ENCODE measurements at places on chromosomes 12 and 14.

DNA sequence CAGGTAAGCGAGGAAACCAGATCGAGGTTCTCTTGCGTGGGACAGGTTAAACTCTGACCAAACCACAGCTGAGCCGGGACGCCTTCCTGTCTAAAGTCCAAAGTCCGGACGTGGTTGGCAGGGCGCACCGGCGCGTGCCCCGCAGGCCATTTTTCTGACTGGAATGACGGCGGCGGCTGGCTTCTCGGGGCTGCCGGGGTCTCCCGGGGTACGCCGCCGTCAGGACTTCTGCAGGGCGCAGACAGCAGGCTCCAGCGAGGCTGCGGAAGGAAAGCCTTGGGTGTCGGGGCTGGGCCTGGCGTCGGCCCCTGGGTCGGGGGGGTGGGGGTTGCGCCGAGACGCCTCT lies 32.8 kb downstream of the MIA2 start:
- DNase-seq, result no peak

DNA sequence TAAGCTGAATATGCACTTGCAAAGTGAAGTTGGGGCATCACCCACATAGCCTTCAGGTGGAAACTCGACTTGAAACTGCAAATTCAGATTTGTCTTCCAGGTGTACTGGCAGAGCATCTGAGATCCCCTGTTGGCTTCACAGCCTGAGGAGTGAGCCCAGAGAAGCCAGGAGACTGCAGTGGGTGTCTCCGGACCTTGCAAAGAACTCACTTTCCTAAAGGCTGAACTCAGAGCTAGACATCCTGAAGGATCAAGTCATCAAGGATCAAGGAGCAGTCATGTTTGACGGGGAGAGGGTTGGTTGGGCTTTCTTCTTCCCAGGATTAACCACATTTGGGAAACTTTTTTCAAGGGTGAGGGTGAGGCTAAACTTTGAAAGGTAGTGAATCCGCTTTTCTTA lies 9.1 kb upstream of the HOXC13 start:
- DNase-seq, result no peak

- no peak for DNase-seq
These were observed 94.5 kb downstream of the AACS start for GRCh38 chr12:125159702-125160101.

GRCh38 chr14:85487215-85487614 lies 42.7 kb upstream of the FLRT2 start:
- no peak for DNase-seq

DNA sequence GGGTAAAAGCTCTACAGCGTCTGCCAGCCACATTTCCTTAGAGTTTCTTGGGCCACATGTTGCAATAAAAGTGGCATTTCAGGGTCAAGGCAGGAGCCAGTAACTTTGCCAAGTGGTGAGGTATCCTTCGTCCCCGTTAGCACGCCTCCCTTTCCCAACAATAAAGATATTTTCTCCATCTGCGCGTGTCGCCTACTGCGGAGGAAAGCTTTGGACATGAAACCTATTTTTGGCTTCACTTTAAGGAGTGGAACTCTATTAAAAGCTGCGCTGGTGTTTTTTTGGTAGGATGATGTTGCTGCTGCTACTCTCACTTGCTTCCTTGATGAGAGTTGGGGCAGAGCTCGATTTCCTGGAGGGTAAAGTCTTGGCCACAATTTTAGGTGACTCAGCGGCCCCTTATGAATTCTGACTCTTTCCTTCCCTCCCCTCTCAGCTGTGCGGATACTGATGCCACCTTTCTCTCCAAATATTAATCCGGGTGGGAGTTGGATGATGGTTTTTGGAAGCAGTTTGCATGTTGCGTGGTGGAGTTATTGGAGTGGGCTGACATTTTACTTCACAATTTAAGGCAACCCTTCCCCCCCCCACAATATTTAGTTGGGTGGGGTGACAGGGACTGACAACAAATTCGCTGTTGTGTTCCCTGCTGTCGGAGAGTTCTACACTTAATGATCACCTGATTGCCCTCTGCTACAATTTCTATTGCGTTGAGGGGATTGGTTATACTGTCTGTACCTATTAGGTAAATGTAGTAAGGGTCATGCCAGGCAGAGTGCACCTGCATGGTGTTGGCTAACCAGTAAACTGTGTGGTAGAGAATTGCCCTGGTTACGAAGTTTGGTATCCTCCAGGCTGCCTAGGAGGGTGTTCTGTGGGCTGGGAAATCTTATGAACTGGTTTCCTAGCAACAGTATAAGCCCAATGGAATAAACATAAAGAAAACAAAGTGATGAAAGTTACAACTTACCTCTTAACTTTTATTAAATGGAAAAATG lies 1.1 kb downstream of the CCDC91 start:
- DNase-seq, result peak; percentile 40

DNA sequence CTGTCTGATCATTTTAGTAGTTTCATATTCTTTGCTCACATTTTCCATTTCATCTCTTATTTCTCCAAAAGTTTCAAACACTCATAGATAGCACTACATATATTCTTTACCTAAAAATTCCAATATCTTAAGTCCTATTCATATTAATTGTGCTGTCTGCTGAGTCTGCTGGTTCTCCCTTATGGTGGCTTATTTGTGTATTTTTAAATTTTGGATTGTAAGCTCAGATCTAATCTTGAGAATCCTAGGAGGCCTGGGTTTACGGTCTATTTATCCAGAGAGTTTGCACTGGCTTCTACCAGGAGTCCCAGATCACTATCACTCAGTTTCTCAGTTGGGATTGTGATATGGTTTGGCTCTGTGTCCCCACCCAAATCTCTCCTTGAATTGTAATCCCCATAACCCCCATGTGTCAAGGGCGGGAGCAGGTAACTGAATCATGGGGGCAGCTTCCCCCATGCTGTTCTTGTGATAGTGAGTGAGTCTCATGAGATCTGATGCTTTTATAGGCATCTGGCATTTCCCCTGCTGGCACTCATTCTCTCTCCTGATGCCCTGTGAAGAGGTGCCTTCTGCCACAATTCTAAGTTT lies 10.2 kb downstream of the NT5DC3 start:
- no peak for DNase-seq

DNA sequence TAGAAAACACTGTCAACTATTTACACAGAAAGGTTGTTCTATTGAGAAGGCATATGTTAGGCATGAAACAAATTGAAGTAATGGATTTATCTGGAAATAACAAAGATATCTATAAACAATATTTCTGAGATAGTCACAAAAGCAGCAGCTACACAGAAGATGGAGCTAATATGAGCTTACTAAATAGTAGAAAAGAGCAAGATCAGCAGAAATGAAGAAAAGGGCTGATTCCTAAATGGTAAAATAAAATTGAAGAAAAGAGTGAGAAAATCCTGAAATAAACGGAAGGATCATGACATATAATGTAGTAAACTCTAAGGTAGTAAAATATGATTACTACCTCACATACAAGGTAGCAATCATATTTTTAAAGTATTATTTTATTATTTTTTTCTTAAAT lies 1263.9 kb downstream of the FSCB start:
- no peak for DNase-seq

DNA sequence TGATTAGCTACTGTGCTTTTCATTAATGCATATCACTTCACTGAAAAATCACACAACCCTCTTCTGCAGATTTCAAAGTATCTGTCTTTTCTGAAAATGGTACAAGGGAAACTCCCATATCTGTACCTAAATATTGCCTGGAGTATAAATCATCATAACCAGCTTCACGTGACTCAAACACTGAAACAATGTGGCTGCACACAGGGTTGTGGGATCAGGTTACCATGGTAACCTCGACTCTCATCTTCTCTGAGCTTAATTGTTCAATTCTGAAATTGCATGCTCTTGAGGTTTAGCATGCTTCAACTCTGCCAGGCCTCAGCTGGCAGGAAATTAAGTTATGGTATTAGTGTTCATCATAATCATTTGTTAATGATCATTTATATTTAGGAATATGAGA lies 77.5 kb upstream of the CPSF6 start:
- peak; percentile 6 for DNase-seq

- no peak for DNase-seq
These were observed 10.5 kb downstream of the MMP14 start for GRCh38 chr14:22846811-22847307.

GRCh38 chr12:123288751-123289346 lies 17.2 kb upstream of the CDK2AP1 start:
- DNase-seq, result no peak

DNA sequence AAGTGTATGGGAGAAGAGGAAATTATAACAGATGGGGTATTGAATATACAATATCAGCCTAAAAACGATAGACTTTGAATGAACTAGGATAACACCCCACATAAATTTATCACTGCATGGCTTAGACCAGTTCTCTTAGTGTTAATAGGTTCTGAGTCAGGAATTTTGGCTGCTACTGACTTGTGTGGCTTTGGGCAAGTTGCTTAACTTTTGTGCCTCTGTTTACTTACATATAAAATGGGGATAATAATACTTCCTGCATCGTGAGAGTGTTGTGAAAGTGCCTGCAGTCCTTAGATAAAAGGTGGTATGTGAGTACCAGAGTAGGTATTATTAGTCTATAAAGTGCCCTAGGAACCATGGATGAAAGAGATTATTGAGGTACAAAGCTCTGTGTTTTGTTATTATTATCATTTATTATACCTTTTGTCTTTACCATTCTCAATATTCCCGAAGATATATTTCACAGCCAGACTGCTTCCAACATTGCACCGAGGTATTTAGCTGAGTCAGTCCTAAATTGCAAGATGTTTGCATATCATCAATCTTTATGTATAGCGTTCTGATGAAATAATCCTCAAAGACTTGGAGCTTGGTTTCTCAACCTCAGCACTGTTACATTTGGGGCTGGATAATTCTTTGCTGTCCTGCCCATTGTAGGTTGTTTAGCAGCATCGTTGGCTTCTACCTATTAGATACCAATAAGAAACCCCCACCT lies 2.3 kb upstream of the PAWR start:
- DNase-seq, result peak; percentile 57

GRCh38 chr12:109589691-109590245 lies 16.2 kb downstream of the MVK start:
- DNase-seq, result no peak

GRCh38 chr14:89767861-89768268 lies 186.7 kb downstream of the EFCAB11 start:
- DNase-seq, result peak; percentile 63

GRCh38 chr12:70774055-70774454 lies 136.8 kb upstream of the PTPRB start:
- peak; percentile 92 for DNase-seq

DNA sequence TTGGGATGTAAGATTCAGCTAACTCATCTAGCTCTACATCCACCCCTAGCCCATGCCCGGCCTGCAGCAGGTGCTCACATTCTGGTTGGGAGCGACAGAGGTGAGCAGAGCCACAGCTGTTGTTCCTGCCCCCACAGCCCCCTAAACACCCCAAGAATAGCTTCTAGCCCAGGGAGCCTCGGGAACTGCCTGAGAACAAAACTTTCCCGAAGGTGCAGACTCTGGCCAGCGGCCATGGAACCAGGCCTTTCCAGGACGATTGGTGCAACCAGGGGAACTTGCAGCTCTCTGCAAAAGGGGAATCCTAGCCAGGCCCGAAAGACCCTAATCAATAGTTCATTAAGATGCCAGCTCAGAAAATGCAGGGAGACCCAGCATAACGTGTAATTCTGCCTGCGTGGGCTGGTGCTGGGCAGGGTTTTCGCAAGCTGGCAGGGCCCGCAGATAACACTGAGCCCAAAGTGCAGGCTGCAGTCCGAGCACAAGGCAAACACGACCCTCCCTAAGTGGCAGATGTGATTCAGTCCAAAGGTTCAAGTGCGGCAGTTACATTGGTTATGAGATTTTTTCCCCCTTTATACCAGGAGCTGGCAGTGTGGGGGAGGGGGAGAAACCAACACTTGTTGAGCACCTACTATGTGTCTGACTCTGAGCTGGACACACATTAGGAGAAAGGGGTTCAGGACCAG lies 122.5 kb upstream of the MAP1LC3B2 start:
- DNase-seq, result no peak

GRCh38 chr12:92334552-92334951 lies 188.9 kb upstream of the BTG1 start:
- DNase-seq, result no peak

- DNase-seq, result peak; percentile 29
These were observed 235.0 kb downstream of the ATP23 start for GRCh38 chr12:58176296-58176869.

DNA sequence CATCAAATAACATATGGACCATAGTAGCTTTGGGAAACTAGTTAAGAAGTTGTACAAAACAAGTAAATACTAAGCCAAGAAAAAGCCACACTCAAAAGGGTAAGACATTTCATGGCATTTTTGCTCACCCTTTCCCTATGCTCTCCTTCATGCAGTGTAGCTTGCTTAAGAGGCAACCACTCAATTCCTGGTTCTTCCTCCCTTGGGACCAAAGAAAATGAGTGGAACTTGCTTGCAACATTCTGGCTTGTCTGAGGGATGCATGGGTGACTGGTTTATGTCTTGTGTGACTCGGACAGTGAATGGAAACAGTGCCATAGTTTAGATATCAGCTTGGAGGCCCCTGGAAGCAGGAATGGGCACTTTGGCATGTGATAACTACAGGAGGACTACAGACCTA lies 252.0 kb upstream of the ARID2 start:
- peak; percentile 40 for DNase-seq

DNA sequence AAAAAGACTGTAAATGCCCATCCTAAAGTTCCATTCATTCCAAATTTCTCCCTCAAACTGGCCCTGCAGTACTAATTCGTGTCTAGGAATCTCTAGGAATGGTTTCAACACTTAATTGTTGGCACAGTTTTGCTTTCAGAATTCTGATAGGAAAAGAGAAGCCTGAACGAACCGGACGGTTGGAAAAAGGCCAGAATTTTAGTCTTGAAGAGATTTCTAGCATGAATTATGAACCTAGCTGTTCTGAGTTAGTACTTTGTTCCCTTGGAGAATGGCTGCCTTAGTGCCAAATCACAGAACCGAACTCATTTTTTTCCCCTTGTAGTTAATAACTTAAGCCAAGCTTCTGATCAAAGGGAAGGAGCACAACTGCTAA lies 262.6 kb downstream of the ADAMTS20 start:
- peak; percentile 55 for DNase-seq

DNA sequence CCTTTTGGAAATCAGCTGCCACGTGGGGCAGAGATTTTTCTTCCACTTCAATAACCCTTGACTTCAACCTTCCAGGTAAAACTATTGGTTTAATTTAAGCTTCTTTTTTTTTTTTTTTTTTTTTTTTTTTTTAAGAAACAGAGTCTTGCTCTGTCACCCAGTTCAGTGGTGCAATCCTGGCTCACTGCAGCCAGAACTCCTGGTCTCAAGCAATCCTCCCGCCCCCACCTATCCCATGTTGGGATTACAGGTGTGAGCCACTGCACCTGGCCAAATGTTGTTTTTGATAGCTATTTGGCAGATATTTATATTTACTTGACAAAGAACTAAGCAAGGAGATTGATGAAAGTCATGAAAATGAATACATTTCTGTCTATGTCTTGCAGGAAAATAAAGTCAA lies 65.1 kb downstream of the SINHCAF start:
- no peak for DNase-seq

Data from fibroblast of skin of scalp (primary cell).